Naive thymus-derived CD4-positive, alpha-beta T cell (primary cell): ENCODE measurements at places on chromosomes 2 and 18.
A peak's percentile ranks its signal among the peaks of the same experiment; 100 is the strongest.

GRCh38 chr2:172710584-172711047, 25.0 kb upstream of the RAPGEF4 start:
- DNase-seq = peak; percentile 51

GRCh38 chr2:134413912-134414311, 160.0 kb downstream of the MGAT5 start:
- no peak for DNase-seq

DNA sequence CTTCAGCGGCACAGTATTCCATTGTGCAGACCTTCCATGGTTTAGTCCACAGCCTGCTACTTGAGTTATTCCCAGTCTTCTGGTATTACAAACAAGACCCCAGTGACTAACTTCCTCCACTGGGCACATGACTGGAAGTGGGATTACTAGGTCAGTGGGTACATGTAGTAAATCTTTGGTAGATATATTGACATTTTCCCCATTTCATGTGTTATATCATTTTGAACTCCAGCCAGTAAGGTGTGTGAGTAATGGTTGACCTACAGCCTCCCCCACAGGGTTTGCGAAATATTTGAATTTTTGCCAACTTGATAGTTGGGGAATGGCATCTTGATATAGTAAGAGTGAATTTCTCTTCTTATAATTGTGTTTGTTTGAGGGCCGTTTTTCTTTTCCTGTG, 58.8 kb downstream of the RNF144A start:
- no peak for DNase-seq

GRCh38 chr2:180523621-180524340, 456.6 kb upstream of the UBE2E3 start:
- no peak for DNase-seq

- no peak for DNase-seq
These were observed 9.4 kb upstream of the RAPGEF4 start for GRCh38 chr2:172726172-172726735.

DNA sequence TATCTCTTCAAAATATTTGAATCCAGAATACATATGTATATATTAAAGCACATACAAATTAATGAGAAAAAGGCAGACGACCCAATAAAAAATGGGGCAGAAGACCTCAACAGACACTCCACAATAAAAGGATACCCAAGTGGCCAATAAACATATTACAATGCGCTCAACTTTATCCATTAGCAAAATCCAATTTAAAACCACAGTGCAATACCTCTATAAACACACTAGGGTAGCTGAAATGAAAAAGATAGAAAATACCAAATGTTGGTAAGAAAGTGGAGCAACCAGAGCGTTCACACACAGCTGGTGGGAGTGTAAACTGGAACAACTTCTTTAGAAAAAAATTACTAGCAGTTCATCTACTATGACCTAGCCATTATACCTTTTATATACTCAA, 75.3 kb downstream of the CCDC148 start:
- DNase-seq = no peak

GRCh38 chr2:26482211-26483026, 4.5 kb upstream of the OTOF start:
- DNase-seq = no peak

DNA sequence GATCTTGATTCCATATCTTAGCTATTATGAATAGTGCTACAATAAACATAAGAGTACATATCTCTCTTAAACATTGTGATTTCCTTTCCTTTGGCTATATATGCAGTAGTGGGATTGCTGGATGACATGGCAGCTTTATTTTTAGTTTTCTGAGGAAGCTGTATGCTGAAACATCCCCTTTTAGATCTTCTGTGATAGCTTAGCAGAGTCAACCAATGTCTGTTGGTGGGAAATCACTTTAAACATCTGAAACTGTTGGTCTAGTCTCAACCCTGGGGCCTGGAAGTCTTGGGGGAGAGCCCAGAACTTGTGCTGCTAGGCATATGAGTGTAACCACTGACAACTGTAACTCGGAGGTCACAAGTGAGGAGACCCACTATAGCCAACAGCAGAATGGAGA, 378.6 kb upstream of the SLC14A2 start:
- DNase-seq = no peak

DNA sequence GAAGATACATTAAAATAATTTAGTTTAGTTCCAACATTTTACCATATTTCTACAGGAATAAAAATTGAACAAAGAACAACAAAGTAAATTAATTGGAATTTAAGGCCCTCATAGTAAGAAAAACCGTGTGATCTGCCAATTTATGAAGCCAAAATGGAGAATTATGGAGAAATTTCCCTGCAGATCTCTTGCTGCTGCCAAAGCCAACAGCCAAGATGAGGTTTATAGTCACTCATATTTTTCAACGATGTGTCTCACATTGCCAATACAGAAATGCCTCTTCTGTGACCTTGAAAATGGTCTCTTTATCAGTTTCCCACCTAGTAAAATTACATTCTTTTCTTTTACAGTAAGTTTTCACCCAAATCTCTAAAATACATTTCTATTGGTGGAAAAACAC, 317.2 kb upstream of the FIGN start:
- DNase-seq = no peak

DNA sequence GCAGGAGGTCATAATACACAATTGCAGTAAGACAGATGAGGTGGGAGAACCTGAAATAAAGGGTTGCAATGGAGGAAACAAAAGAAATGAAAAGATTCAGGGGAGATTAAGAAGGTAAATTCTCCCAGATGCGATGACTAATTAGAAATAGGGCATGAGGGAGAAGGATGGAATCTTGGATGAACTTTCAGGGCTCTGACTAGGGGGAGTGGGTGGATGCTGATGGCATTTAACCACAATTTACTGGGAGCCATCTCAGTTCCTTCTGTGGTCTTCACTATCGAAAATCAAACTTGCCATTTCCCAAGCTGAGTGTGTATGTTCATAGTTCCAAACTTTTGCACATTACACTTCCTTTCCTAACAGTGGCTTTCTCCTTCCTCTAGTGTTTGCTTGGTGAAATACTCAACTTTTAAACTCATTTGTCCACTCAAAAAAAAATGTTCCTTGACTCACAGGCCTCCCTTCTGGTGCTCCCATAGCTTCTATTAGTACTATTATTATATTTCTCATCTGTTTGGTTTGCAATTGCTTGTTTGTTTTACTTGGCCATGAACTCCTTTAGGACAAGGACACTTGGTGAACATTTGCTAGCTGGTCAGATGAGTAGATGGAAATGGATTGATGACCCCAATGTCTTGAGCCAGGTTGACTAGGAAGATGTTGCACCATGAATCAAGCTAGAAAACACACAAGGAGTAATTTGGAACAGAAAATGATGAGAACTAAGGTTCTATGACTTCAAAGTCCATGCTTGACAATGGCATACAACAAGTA, 178.5 kb downstream of the DIS3L2 start:
- no peak for DNase-seq

GRCh38 chr18:74546751-74547530, 12.6 kb downstream of the CNDP1 start:
- no peak for DNase-seq

DNA sequence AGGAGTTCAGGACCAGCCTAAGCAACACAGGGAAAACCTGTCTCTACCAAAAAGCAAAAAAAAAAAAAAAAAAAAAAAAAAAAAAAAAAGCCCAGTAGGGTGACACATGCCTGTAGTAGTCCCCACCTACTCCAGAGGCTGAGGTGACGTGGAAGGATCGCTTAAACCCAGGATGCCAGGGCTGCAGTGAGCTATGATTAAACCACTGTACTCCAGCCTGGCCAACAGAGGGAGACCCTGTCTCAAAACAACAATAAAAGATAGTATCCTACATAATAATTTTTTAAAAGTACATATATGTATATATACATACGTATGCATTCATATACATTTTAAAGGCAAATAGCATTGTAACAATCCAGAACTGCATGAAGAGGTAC, 51.7 kb downstream of the SOS1 start:
- DNase-seq = no peak

DNA sequence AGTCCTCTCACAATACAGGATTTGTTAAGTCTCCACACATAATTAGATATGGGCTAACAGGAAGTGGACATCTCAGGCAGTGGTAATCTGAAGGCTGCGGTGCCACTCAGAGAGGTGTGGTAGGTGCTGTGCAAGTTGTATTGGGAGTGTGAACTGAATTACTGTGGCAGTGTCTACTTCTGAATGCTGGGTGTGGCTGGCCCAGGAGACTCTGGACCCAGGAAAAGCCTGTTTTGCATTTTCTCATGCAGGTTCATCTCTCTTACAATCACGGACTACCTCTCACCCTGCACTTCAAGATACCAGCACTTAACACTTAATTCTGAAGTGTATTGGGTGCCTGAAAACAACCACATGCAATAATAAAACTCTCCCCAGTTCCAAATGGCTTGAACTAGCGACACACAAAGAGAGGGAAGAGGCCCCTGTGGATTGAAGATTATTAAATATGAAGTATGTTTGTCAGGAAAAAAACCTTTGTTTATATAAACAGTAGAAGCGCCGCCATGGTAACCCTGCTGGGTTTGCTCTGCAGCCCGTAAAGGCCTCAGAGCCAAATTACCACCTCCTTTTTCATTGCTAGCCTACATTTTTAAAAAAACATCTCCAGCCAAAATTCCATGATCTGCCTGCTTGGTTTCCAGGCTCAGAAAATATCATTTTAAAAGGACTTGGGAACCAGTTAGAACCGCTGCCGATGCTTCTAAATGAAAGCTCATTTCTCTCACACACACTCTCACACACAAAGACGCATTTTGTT, 77.5 kb downstream of the GFPT1 start:
- DNase-seq = peak; percentile 2

DNA sequence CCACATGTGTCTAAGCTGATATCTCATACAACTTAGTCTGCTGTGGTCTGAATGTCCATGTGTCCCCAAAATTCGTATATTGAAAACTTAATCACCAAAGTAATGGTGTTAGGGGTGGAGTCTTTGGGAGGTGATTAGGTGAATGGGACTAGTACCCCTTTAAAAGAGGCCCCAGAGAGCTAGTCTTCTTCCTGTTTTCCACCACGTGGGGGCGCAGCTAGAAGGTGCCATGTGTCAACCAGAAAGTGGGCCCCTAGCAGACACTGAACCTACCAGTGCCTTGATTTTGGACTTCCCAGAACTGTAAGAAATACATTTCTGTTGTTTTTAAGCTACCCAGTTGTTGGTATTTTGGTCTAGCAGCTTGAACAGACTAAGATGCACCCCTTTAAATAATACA, 86.6 kb downstream of the ASB1 start:
- DNase-seq = no peak

DNA sequence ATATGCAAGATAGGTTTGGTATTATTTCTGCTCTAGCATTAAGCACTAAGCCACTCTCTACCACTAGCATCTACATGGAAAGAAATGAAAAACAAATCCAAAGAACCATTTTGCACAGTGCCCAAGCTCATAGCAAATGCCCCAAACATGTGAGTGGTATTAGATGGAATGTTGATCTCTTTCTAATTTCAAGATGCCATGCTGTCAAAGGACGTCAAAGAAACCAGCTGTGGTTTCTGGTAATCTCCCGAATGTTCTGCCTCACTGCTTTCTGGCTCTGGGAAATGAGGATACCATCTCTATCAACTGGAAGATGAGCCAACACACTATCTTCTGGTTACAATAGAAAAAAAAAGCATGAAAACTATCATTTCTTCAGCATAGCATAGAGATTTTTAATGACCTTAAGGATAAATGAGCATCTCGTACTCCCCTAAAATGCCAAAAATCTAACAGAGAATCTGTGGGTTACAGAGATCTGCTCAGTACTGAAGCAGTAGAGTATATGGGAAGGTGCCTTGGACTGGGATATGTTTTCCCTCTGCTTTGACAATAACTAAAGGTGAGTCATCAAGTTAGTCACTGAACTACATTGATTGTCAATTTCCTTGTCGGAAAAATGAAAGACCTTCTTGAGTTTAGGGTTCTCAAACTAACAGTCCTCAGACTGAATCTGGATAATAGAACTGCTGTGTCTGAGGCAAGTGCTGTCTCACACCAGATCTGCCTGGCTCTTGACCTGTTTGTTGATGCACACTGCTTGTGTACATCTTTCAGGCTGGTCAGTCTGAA, 244.8 kb upstream of the NCKAP5 start:
- no peak for DNase-seq

DNA sequence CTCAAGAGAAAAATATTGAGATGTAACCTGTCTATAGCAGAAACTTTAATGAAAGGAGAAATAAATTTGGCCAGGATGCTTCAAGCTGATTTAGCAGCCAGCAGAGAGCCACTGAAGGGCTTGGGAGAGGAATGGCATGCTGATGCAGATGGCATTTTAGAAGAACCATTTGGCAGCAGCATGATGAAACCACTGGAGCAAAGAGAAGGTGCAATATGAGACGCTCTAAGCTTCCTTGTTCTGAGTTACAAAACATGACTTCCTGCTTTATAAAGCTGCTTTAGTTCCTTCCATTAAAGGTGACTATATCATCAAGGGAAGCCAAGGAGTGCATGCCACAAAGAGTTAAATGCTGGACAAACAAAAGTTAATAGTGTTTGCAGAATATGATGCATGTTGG, 189.7 kb downstream of the PID1 start:
- no peak for DNase-seq

DNA sequence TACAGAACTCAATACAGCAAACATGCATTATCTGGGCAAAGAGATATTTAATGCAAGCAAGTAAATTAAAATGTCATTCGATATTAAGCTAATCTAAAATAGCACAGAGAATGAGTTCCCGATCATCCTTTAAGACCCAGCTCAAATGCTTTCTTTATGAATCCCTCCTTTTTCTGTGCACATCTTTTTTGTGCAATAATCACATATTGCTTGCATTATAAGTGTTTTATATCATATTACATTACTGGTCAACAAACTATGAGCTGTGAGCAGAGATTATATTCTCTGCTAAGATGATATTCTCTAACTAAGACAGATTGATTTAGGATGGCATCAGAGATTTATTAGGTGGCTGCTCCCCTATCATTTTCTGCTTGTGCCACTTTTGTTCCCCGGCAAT, 146.1 kb downstream of the ERBB4 start:
- no peak for DNase-seq

GRCh38 chr2:210199186-210199765, 26.0 kb downstream of the ACADL start:
- no peak for DNase-seq
